ENCODE measurements at places on chromosomes 2 and 18.

DNA sequence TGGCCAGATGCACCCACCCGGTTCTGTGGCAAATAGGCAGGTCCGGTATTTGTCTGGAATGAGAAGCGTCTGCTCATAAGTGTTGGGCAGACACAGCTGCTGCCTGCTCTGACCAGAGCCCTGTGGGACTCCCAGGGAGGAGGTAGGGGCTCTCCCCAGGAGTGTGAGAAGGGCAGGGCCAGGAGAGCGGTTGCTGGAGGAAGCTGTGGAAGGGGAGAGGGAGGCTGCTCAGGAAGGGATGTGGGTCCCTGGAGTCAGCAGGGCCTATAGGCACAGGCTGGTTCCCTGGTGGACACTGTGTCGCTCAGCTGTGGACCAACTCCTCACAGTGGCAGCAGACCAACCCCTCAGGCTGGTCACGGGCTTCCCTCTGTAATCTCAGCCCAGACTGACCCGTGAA, 109.2 kb downstream of the DYSF start:
- DNase-seq: no peak

GRCh38 chr2:233245406-233245805, 6.1 kb upstream of the ATG16L1 start:
- no peak for DNase-seq

DNA sequence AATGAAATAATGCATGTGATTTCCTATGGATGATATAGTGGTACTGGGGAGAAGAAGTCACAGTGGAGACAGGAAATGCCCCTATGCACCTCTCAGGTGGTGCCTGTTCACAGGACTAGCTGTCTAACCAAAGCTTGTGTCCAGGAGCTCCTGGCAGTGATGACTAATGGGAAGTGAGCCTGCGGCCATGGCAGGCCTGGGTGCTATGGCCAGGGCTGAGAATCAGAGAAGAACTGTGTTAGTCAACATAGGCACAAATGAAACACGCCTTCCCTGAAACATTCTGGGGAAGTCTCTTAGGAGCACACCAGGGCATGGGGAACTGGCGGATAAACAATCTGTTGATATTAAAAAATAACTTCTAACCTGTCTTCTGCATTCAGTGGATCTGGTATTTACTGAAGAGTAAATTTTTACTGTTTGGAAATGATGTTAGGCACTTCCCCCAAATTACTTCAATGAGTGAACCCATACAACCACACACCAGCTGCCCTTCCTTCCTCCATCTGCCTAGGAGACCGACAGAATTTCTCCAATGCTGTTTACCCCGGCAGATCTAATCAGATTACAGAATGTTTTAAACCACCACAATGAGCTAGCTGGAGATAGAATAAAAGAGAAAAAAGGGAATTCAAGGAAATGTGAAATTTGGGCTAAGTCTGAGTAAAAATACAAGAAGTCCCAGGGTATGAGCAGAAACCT, 67.4 kb downstream of the MEP1B start:
- no peak for DNase-seq

DNA sequence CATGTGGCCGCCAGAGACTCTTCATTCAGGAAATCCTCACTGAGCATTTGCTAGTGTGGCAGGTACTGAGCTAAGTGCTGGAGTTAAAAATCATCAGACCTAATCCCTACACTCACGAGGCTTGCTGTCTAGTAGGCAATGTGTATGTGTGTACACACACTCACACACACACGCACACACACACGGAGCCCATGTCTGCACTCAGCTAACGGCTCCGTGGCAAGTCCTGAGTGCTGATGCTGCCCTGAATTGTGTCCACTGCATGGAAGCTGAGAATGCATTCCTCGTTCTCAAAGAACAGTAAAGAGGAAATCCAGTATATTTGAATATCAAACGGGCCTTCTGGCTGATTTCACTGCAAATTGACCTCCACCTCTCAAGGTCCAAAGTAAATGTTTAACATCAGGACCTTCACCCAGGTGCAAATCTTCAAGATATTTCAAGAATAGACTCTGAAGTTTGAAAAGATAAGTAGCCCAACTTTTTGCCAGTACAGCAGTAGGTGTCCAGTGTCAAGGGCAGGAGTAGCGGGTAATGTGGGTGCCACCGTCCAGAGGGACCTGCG, 136.1 kb upstream of the TTC39C start:
- no peak for DNase-seq

GRCh38 chr2:19667536-19667949, 234.2 kb downstream of the TTC32 start:
- peak; percentile 38 for DNase-seq

DNA sequence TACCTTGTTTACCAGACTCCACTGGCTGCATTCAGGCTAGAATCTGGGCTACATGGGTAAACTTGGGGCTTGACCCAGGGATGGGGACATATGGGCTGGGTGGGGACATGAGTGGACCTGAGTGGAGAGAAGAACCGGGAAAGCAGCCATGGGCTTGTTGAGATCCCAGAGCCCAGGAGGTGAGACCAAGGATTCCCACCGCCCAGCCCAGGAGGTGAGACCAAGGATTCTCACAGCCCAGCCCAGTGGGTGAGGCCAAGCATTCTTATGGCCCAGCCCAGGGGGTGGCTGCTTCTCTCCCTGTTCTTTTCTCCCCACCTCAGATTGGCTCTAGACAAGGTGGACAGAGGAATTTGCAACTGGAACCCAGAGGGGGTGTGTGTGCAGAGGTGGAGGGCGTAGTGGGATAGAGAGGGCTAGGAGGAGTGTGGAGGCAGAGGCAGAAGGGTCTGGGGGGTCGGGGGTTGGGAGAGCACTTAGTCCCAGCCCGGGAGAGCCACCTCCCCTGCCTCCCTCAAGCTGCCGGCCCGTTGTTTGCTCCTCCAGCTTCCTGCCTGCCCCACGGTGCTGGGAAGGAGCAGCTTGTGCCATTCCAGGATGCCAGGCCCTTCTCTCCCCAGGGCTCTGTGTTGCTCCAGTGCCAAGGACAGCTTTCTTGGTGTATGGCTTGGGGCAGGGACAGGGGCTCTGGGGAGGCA, 25.6 kb downstream of the GLI2 start:
- DNase-seq: no peak

DNA sequence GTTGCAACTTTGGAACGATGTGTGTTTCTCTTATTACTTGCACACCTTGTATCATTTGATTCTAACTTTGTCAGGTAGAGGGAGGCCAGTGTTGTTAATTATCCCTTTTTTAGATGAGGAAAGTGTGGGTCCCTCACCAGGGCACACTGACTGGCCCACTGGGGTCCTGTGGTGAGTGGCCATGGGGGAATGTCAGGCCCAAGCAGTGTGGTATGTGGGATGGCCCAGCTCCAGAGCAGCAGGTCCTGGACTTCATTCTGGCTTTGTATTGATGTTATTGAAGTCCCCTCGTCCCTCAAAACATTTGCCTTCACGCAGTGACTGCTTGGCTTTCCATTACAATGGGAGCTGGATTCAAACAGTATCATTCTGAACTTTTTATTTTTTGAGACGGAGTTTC, 11.7 kb downstream of the NCK2 start:
- no peak for DNase-seq

GRCh38 chr2:46283693-46284092, 13.5 kb upstream of the EPAS1 start:
- no peak for DNase-seq

- no peak for DNase-seq
Observed at GRCh38 chr2:174802459-174802858, 38.2 kb upstream of the CHRNA1 start.

GRCh38 chr2:201639205-201639604, 4.1 kb downstream of the TMEM237 start:
- DNase-seq: no peak

GRCh38 chr2:96320728-96321622, 4.1 kb upstream of the ITPRIPL1 start:
- DNase-seq: peak; percentile 51

DNA sequence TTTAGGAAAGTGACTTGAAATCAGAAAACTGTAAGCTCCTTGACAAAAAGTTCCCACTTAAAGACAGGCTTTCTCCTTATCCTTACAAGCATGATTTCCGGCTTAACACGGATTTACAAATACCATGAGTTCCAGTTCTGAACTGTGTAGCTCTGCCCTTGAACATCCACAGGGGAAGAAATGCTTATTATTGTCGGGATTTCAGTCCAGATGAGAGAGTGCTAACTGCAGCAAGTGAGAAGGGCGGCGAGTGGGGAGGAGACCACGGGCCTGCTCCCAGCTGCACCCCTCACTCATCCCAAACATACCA, 73.1 kb downstream of the LRRC30 start:
- no peak for DNase-seq

DNA sequence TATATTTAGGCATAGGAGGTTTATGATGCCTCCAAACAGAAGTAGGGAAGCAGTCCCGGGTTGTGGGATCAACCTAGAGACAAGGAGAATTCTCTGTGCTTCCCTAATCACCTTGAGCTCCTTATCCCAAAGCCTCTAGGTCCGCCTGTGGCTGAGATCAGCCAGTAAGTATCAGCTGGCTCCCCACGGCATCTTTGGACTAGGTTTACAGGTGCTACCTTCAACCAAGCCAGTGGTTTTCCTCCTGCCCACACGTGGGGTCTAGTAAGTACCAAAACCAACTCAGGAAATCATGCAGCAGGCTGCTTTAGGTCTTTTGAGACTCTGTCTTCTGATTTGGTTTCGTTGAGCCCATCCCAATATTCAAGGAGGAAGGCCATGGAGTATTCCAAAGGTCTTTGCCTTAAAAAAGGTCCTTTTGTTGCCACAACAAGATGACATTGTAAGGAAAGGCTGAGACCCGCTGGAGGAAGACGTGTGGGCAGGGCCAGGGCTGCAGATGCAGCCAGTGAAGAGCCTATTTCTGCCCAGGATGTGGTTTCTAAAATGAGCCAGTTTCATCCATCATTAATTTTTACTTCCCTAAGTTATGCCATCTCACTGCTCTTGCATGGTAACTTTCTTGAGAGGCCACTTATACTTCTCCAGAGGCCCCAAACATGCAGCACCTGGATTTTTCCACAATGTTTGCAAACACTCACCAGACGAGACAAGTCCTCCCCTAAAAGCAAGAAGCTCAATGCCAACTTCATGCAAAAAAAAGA, 248.7 kb downstream of the RNF152 start:
- DNase-seq: no peak

- DNase-seq: no peak
Observed at GRCh38 chr2:196130039-196130825, 41.1 kb downstream of the STK17B start.

DNA sequence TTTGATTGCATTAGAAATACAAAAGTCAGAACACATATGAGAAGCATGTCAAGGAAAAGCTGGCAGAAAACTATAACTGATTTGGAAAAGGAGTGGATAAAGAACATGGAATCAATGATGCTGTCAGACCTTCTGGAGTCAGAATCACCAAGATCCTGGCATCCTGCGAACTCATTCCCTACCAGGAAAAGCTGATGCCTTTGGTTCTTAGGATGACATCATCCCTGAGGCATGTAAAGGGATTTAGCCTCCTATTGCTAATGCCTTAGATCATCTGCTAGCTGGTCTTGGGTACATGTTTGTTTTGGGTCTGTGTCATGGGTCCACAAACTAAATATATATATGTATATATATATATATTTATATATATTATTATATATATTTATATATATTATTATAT, 680.7 kb downstream of the EPHA4 start:
- no peak for DNase-seq

DNA sequence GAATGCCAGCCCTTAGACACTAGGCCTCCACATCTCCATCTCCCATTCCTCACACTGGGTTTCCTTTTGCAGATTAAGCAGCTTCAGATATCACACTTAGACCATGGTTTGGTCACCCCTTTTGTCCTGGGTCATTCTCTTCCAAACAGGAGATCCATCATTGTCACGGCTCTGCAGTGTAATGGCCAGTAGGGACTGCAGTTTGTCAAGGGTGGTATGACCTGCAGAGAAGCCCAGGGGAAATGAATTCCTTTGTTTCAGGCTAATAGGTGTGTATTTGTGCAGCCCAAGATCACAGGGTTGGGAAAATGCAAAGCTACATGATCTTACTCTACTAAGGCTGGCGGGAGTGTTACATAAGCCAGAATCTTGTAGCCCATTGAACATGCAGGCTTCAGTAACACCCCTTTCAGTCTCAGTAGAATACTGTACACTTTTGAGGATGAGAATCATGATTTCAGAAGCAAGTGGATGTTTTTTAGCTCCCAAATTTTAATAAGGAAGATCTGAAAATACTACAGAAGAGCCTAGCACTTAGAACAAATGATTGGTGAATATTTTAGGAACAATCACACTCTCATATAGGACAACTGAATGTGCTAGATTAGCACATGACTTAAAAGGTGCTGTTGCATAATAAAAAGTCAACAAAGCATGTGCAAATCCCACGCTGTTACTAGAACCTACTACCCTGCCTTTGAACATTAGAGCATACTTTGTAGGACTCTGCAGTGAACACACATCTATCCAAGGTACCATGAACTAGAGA, 24.0 kb upstream of the LPIN1 start:
- DNase-seq: no peak

GRCh38 chr18:55234366-55235093, 275.3 kb upstream of the CCDC68 start:
- peak; percentile 91 for DNase-seq

DNA sequence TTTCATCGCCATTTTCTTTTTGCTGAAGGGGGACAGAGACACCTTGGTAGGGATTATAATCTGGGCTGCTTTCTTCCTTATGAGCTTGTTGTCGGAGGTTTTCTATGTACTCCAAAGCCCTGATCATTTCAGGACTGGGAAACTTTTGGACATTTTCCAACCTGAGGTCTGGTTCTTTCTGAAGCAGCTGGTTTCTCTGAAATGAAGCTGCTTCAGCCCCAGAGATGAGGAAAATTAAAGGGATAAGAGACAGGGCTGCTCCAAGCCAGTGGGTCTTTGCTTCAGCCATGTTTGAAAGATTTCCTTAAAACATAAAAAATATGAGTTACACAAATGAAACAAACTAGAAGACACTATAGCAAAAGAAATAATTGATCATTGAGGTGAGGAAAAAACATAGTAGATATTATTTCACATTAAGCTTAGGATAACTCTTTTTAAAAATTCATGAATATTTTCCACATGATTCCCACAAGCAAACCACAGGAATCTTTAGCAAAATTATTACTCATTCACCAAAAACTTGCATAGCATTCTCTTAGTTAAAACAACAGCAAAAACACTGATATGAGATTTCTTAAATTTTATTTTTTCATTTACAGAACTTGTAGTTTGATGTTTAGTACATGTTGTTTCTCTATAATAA, 3.0 kb downstream of the SCG2 start:
- DNase-seq: peak; percentile 41

GRCh38 chr18:41899535-41899934, 55.5 kb upstream of the PIK3C3 start:
- no peak for DNase-seq

GRCh38 chr2:70726947-70727725, 40.9 kb downstream of the ADD2 start:
- DNase-seq: no peak

DNA sequence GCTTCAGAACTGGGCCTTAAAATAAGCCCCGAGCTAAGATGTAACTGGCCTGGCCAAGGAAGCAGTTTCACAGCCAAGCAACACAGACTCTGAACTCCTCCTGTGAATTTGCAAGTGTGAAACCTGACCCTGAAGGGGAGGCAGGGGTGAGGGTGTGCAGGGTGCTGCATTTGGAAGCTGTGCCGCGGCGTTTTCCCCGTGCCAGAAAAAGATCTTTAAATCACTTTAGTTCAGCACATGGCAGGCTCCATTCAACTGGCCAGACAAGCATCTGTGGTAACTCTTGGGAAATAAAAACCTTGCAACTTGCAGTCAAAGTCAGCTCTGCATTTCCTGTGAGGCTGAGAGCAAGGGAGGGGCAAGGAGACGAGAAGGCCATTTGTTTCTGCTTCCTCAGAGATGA, 209.3 kb upstream of the SOX11 start:
- DNase-seq: peak; percentile 18

GRCh38 chr2:104909317-104909716, 55.4 kb downstream of the POU3F3 start:
- DNase-seq: no peak

- DNase-seq: no peak
Observed at GRCh38 chr2:217189747-217190146, 329.9 kb upstream of the TNP1 start.
